ENCODE measurements at places on chromosomes 11 and 22.

- DNase-seq: peak; percentile 50
Observed at GRCh38 chr11:88300888-88301487, 36.5 kb downstream of the CTSC start.

- no peak for DNase-seq
Observed at GRCh38 chr11:8357891-8358566, 94.4 kb upstream of the LMO1 start.

DNA sequence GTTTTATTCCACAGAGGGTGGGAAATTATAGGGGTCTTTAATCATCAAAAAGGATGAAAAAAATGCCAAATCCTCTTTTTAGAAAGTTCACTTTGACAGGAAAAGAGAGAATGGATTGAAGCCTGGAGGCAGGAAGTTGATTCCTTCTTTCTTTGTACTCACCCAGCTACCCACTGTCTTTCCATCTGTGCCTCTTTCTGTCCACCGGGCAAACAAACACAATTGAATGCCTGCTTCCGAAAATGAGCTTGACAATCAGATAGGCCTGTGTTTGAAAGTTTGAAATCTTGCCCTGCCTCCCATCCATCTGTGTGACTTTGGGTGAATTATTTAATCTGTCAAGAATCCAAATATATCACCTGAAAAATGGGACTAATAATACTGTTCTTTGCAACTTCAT lies 81.1 kb downstream of the SCN3B start:
- DNase-seq: no peak

DNA sequence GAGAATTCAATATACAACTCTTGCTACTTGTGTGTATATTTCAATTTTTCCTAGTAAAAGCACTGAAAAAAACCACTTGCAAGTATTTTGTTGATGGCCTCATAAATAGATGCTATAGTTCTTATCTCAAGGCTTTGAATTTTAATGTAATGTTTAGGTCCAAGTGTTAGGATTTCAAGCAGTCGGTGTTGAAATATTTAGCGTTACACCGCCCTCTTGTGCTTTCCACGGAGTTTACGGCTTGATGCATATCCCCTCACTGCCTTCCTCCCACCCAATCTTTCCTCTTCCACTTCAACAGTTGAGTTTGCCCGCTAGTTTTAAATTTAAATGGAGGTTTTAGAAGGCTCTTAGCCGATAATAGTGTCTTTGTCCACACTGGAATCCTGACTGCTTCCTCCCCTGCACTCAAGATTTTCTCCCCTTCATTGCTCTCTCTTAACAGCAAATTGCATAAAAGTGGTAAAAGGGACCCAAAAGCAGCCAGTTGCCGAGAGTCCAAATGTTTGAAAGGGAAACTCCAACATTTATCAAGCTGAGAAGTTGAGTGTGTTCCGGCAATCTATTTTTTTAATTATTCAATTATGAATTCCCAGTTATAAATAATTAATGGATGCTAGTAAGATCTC lies 25.9 kb upstream of the HTATIP2 start:
- no peak for DNase-seq

- DNase-seq: no peak
Observed at GRCh38 chr11:104699981-104700380, 198.3 kb downstream of the CASP12 start.

GRCh38 chr11:22734628-22735345 lies 68.4 kb downstream of the GAS2 start:
- no peak for DNase-seq

DNA sequence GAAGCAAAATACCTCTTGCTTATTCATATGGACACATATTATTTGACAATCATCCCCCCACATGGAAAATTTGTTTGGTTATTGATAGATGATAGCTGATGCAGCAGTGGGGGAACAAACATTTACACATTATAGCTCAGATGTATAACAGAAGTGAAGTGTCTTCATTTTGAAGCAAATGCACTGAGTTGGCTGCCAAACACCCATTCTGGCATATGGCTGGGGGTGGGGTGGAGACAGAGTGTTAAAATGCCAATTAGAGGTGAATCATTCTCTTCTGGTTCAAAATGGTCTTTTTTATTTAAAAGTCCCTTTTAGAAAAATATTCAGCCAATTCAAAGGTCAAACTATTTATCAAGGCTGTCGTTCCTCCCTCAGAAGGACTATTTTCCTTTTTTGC lies 157.3 kb upstream of the TRPC6 start:
- DNase-seq: no peak

DNA sequence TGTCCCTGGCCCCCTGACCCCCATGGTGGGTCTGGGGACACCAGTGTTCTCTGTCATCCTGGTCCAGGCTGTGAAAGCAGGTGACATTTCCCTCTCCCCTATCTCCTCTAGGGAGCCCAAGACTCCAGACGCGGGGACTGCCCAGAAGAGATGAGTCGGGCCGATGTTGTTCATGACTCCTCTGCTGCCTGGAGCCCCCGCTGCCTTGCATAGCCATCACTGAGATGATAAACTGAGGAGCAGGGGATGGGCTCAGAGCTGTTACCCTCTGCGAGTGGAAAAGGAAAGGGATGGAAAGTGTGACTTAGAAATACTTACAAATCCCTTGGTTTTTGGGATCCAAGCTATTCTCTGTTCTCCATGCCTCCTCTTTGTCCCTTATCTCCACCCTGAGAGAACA lies 209.6 kb downstream of the DSCAML1 start:
- DNase-seq: no peak

GRCh38 chr11:92765965-92766371 lies 203.5 kb upstream of the MTNR1B start:
- DNase-seq: no peak

GRCh38 chr11:23022854-23023253 lies 162.6 kb upstream of the CCDC179 start:
- DNase-seq: no peak

DNA sequence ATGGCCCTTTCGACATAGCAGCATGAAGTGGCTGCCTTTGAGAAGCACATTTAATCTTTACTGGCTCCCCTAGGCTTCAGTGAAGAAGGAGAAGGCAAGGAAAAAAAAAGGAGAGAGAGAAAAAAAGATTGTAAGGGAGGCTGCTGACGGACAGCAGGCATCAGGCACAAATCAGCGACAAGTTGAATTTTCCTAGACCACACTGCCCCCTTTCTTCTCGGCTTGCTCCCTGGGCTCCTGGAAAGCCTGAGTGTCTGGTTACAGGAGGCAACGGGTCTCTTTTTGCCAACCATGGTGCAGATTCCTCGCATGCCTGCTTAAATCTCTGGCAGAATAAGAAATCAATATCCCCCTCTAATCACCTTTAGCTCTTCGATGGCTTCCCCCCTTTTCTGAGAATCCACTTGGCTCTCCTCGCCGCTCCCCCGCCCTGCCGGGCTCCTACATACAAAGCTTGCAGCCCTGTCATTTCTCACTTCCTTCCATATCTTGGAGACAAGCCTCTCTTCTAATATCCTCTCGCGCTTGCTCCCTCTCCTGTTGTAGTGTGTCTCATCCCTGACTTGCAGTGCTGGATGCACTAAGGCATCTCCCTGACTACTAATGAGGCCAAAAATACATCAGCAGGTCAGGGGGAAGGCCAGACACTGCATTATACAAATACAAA lies 14.3 kb downstream of the BLID start:
- DNase-seq: no peak

DNA sequence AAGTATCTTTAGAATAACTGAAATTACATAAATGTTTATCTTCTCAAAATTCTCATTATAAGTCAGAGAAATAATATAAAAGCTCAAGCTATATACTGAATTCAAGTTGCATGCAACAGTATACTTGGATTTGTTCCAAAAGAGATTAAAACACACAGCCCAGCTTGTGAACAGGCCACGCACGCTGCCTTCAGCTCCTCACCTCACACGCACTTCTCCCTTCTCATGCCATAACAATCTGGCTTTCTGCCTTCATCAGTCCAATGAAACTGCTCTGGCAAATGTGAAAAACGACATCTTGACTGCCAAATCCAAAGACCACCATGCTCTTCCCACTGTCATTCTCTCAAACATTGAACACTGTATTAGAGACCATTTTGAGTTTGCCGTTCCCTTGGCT lies 22.1 kb downstream of the ATP6V1E1 start:
- DNase-seq: no peak

GRCh38 chr11:128279866-128280265 lies 307.5 kb downstream of the ETS1 start:
- no peak for DNase-seq

- DNase-seq: no peak
Observed at GRCh38 chr11:62411524-62411923, 7.3 kb upstream of the SCGB1A1 start.

DNA sequence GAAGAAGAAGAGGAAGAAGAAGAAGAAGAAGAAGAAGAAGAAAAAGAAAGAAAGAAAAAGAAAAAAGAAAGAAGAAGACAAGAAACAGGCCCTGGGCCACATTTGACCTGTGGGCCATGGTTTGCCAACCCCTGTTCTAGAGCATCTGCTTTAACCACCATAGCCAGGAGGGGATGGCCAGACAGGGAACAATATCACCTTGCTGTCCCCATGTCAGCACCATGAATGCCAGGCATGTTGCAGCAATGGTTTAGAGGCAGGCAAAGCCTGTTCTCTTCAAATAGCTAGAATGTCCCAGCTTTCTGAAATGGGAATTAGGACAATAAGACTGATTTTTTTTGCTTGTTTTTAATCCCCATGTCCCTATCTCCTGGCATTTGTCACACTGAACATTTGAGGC lies 338.6 kb upstream of the PLET1 start:
- DNase-seq: no peak

DNA sequence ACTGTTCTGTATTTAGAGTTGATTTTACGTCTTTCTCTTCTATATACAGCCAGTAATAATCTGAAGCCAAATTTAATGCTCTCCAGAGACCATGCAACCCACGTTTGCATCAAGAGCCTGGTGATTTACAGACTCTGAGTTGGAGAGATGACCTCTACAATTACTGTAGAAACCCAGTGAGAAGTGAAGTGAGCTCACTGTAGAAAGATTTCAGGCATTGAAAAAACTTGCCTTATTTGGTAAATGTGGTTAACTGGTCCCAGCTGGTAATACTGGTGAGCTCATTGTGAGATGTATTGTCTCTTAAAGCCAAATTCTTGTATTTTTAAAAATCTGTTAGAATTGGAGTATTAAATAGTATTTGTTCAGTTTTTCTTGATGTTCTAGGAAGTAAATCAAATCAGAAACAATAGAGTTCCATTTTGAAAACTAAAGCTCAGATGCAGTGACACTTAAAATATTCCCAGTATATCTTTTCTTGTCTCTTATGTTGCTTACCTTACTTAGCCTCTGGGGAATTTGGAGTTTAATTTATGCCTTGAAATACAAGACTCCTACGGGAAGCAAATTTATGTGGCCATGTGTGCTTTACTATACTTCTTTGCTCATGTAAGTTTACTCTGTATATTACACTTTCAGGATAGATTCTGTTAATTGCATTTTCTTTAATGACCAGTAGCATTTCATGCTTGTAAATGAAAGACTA lies 189.9 kb downstream of the ARHGAP42 start:
- no peak for DNase-seq

DNA sequence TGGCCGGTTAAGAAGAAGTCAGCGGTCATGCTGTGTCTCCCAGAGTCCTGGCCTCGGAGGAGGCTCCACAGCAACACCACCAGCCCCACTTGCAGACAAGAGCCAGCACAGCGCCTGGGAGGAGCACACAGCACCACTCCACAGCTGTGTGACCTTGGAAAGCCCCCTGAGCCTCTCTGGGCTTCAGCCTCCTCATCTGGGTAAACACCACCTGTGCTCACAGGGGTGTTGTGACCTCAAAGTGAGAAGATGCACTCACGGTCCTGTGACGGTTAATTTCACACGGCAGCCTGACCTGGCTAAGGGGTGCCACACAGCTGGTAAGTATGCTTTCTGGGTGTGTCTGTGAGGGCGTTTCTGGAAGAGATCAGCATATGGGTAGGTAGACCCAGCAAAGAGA lies 54.7 kb downstream of the PHF21B start:
- no peak for DNase-seq

DNA sequence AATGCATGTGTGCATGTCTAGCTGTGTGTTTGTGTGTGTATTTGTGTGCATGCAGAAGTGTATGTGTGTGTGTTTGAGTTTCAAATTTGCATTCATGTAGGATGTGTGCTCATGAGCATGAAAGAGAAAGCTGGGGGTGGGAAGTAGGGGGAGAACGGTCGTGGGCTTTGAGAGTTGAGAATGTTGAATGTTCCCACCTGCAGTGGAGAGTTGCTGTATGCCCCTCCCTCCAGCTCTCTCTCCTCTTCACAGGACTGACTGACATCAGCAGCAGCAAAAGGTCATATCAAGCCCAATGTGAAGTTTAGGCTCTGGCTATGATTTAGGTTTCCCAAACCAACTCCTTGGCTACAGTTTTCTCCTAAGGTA lies 63.8 kb upstream of the RRAS2 start:
- no peak for DNase-seq

GRCh38 chr11:798093-798713 lies at the start of gene SLC25A22:
Gene SLC25A22, minus strand, starts transcription at chr11:798281. Its CDS starts 3,275 bp downstream, at chr11:795006.
- peak; percentile 87 for DNase-seq
